ENCODE measurements at places on chromosomes 12 and 14. TPM values are rescaled to one million over a fixed set of nuclear protein-coding genes. Genes with fewer than 3 reads are reported as not detected.

Gene LARP4
- 41.4 TPM for total RNA-seq

- DNase-seq, result no peak
Observed at GRCh38 chr14:91466192-91466591, 43.9 kb downstream of the PPP4R3A start.

Gene SERPINA9
- not detected for total RNA-seq

GRCh38 chr12:10301103-10301502 is 6.6 kb upstream of the KLRD1 start:
- no peak for DNase-seq

Gene KRT75
- total RNA-seq, result not detected

DNA sequence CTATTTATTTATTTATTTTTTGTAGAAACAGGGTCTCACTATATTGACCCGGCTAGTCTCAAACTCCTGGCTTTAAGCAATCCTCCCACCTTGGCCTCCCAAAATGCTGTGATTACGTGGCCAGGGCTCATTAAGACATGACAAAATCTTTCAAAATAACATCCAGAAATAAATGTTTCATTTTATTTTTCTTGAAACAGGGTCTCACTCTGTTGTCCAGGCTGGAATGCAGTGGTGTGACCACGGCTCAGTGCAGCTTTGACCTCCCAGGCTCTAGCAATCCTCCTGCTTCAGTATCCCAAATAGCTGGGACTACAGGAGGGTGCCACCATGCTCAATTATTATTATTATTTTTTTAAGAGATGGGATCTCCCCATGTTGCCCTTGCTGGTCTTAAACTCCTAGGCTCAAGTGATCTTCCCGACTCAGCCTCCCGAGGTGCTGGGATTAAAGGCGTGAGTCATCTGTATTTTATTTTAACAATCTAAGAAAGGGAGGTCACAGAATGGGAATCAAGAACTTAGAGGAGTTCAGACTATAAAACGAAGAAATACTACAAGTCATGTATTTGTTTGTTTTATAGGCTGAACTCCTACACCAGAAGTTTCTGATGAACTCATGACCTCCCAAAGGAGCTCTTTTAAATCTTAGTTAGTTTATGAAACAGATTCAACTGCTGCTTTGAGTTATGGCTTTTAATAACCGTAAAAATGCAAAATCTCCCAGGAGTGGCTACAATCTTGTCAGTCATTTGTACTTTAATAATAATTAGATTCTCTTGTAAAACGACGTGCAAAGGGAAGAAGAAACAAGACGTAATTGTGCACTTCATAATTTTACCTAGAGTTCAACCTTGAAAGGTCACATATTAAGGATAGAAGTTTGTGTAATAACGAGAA is 2.1 kb upstream of the TMEM263 start:
- no peak for DNase-seq

DNA sequence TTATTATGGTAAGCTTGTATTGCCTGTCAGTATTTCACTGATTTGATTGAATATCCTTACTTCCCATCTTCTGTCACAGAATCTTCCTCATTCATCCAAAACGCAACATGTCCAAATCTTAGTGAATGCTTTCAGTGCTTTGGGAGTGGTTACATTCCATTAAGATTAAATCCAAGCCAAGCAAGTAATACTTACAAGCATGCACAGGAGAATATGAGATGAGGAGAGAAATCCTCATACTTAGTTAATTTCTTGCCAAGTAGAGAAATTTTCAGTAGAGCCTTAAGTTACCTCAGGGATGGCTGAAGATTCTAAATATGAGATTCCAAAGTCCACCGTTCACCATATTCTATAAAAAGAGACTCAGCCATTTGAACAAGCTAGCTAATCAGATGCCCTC is 316.0 kb downstream of the RAD51B start:
- no peak for DNase-seq

DNA sequence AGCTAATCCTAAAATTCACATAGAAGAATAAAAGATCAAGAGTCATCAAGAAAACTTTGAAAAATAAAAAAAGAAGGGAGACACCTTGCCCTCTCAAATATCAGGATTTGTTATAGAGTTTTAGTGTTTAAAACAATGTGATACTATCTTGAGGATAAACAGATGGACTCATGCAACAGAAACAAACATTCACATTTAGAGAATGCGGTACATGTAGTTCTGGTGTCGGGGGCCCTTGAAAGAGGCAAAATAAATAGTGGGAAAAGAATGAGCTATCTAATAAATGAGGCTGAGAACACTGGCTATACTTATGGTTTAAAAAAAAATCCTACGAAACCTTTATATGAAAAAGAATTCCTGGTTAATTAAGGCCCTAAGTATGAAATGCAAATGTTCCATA is 127.7 kb downstream of the LLPH start:
- no peak for DNase-seq

Gene MYF5
- total RNA-seq, result not detected

Gene GARIN6
- not detected for total RNA-seq

- no peak for DNase-seq
Observed at GRCh38 chr12:49784756-49785409, 43.3 kb downstream of the NCKAP5L start.

DNA sequence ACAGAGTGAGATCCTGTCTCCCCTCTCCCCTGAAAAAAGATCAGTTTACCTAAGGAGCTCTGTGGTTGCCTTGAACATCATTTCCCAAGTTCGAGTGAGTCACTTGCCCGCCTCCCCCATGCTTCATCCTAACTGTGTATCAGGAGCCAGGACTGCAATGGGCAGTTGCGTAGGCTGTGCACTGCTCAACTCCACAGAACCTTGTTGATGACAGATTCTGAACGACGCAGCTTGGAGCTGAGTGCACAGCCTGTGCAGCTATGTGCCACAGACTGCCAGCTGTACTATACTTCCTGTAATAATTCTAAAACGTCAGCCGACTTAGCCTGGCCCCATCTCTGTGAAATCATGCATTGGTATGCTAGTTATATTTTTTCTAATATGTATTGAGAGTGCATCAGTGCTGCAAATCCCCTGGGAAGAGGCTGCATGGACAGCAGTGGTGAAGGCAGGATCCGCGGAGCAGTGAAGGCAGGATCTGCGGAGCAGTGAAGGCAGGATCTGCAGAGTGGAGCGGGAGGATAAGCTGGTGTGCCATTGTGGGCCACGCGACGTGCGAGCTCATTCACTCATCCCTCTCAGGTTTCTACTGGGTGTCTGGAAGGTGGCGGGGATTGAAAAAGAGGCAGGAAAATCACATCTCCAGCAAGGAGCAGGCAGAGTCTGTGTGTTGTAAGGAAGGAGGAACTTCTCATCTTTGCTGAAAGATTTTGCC is 80.8 kb downstream of the GALNT9 start:
- no peak for DNase-seq

Gene NKX2-8
- not detected for total RNA-seq

DNA sequence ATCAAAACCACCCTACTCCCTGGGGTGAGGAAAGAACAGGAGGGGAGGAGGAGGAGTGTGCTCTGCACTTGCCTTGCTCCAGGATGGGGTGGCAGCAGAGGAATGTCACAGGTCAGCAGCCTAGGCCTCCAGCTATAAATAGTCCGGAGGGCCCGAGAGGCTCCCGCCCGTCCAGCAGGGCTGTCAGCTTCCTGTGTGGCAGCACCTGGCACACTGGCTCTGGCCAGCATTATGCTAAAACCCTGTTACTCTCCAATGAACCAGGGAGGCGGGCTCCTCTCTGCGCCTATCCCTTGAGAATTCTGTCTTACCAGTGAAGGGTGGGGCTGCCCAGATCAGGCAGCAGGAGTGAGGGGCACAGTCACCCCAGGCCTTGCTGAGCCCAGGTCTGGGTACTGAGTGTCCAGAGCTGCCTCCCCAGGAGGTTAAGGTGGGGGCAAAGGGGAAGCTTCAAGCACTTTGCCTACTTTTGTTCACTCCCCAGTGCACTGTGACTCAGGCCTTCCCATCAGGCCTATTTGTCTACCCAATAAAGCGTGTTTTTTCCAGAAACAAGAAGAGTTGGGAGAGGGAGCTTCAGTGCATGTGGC is 1.2 kb upstream of the COX14 start:
- no peak for DNase-seq

- no peak for DNase-seq
Observed at GRCh38 chr14:78152201-78153063, 17.7 kb upstream of the NRXN3 start.

Gene KRT77
- total RNA-seq, result not detected

Data from pulmonary artery endothelial cell (primary cell).